Mammary epithelial cell (primary cell): ENCODE measurements at places on chromosomes 2 and 18. TPM values are rescaled to one million over a fixed set of nuclear protein-coding genes. Genes with fewer than 3 reads are reported as not detected.
A peak's percentile ranks its signal among the peaks of the same experiment; 100 is the strongest.

The CMPK2 gene
- polyA plus RNA-seq, result 0.12 TPM

GRCh38 chr2:55051026-55051866, 995 bp upstream of the RTN4 start:
- DNase-seq, result peak; percentile 99

DNA sequence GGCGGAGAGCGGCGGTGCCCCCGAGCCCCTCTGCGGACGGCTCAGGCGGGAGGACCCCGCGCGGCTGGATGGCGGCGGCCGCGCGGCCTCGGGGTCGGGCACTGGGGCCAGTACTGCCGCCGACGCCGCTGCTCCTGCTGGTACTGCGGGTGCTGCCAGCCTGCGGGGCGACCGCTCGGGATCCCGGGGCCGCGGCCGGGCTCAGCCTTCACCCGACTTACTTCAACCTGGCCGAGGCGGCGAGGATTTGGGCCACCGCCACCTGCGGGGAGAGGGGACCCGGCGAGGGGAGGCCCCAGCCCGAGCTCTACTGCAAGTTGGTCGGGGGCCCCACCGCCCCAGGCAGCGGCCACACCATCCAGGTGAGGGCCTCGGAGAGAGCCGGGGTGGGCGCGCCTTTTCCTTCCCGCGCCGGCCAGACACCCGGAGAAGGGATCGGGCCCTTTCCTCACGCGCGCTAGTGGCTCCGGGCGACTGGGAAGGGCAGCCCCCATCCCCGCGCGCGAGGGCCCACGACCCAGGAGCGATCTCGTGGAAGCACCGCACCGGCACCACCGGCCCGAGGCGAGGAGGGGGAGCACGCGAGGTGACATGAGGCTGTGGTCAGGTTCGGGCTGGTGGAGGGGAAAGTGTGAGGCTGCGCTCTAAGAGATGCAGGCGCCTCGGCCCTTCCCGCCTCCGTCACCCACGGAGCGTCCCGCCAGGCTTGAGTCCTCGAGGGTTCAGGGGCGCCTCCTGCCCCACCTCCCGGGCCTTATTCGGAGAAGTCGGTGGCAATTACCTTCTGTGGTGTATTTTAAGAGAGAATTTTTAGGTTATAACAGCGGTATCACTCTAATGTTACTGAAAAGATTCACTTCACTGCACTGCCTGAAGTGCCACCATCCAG, 607 bp downstream of the LAMA3 start:
- peak; percentile 19 for DNase-seq

The UPP2 gene
- polyA plus RNA-seq, result not detected

DNA sequence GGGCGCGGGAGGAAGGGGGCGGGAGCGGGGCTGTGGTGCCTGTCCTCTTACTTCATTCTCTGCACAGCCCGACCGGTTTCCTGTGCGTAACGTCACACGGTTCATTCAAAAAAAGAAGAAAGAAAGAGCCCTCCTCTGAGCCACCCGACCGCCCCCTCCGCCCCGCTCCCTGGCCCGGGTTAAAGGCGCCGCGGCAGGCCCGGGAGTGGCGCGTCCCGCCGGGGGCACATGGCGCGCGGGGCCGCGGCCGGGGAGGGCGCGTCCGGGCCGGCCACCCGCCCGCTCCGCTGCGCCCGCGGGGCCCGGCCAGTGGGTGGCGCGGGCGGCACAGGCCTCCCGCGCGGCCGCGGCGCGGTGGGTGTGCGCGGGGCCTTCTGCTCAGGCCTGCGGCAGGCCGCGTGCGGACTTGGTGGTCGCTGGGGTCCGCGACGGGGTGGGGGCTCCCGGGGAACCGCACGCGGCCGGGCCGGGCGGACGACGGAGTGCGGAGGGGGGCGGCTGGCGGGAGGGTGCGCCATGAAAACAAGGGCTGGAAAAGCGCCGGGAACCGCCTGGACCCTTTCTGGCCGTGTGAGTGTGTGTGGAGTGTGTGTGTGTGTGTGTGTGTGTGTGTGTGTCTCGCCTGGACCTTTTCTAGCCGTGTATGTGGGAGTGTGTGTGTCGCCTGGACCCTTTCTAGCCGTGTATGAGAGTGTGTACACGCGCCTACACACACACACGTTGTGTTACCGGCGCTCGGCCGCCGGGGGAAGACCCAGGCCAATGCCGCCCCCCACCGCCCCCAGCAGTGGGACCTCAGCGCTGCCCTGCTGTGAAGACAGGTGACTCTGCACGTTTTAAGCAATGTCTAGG, 780 bp upstream of the BCL2 start:
- peak; percentile 72 for DNase-seq

- DNase-seq, result no peak
Measured at GRCh38 chr18:48782381-48782861, 168.3 kb downstream of the SMAD7 start.

The PLEKHB2 gene
- polyA plus RNA-seq, result 64.8 TPM

The CRYGD gene
- not detected for polyA plus RNA-seq

DNA sequence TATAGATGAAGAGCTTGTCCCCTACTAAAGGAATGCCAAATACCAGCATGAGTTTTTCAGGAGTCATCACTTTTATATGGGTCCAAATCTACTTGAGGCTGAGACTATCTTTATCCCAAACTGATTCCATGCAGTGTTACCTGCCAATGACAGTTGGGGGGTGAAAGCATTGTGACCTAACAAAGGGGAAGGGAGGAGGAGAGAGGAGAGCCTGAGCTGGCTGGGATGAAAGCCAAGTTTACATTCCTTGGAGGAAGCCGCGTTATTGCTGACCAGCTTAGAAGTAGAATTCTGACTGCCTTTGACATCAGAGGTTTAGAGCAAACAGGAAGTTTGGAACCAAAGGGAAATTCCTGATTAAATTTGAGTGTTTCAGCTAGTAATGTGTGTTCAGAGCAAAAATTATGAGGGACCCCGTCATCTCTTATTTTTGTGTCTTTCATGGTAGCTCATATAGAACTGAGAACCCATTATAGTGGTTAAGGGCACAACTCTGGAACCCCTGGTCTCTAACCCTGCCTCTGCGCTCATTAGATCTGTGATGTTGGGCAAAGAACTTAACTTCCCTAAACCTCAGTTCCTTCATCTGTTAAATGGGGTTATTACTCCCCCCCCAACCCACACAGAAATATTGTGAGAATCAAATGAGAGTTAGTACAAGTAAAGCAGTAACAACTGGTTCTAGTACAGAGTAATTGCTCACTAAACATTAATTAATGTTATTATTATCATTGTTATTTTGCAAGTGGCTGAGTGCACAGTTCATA, 199.3 kb upstream of the EPAS1 start:
- peak; percentile 92 for DNase-seq

DNA sequence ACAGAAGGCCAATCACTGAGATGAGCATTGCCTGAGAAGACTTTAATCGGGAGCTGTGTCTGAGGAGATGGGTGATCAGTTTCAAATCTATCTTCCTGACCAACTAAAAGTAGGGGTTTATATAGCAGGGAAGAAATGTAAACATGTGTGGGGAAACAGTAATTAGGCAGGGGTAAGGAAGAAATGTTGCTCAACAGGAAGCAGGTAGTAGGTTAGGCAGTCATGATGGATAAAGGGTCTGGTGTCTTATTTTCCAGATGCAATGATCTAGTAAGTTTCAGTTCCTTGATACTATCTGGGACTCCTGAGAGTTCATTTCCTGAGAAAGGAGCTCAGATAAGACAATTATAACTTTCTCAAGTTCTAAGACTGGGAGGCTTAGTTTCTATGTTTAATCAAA, 33.8 kb upstream of the DNAJC10 start:
- DNase-seq, result no peak
